ENCODE measurements at places on chromosomes 2 and 18. TPM values are rescaled to one million over a fixed set of nuclear protein-coding genes. Genes with fewer than 3 reads are reported as not detected.

- no peak for DNase-seq
These were observed 194.3 kb downstream of the PLCL1 start for GRCh38 chr2:197998702-197999101.

DNA sequence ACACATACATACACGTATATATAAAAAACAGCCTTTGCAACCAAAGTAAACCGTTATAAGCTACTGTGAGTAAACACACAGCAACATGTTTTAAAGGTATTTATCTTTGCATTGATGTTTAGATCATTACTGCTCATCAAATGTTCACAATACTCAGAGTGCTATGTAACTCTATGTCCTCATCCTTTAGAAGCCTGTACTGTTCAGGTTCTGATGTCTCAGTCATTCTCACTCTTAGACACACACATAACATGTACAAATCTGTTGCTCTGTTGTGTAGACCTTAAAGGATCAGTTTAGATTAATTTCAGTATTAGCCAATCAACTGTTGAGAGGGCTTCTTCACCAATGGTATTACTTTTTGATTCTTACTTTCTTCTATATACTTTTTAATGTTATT is 139.7 kb upstream of the ITGB6 start:
- no peak for DNase-seq

Gene TRIM54
- 2.1 TPM for total RNA-seq

Gene CD207
- total RNA-seq, result not detected

Gene SPR
- total RNA-seq, result 57.8 TPM

Measured in MG63 (cell line).